Fibroblast of villous mesenchyme (primary cell): ENCODE measurements at places on chromosomes 1 and 21. TPM values are rescaled to one million over a fixed set of nuclear protein-coding genes. Genes with fewer than 3 reads are reported as not detected.

GRCh38 chr1:226696547-226696946, 42.5 kb downstream of the ITPKB start:
- DNase-seq = no peak

C1orf21 gene
- 3.5 and 3.9 TPM in 2 replicates for total RNA-seq

DNA sequence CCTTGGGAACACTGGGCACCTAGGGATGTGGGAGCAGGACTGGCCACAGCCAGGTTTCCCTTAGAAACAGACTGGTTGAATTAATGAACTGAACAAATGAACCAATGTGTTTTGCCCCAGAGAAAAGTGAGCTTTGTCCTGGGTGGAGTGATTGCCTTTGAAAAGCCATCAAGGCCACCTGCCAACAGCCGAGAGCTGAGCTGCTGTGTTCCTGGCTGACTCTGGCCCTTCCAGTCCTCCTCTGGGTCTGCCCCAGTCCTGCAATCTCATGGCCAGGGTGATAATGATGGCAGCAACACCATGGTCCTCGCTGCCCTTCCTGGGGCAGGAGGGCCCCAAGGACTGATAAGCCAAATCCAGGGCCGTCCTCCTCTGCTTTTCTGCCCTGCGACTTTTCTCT, 18.2 kb upstream of the GJA9 start:
- DNase-seq = no peak

GRCh38 chr1:209657140-209657879, 5.1 kb upstream of the LAMB3 start:
- no peak for DNase-seq

GRCh38 chr1:159965263-159965662, 11.2 kb upstream of the SLAMF9 start:
- no peak for DNase-seq

DNA sequence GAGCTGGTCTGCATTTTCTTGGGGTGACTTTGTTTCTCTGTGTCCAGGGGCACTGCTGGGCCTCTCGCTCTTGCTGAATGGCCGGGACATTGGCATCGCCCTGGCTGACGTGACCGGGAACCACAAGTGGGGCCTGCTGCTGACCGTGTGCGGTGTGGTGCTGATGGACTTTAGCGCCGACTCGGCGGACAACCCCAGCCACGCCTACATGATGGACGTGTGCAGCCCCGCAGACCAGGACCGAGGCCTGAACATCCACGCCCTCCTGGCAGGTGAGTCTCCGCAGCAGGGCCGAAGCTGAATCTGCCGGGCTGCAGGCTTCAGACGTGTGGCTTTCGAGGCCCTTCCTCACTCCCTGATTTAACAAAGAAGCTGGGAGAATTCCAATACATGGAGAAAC, 7.9 kb downstream of the SLC45A1 start:
- no peak for DNase-seq

GRCh38 chr21:45533361-45533845, 8.8 kb downstream of the SLC19A1 start:
- DNase-seq = no peak

GRCh38 chr1:208430220-208430619, 186.0 kb upstream of the PLXNA2 start:
- DNase-seq = no peak

- no peak for DNase-seq
Measured at GRCh38 chr1:77120950-77121349, 98.3 kb downstream of the PIGK start.

GSTM5 gene
- 5.8 and 9.1 TPM in 2 replicates for total RNA-seq

GRCh38 chr1:156508205-156508954, 7.8 kb upstream of the MEF2D start:
- DNase-seq = peak; percentile 66

MIS18A gene
- total RNA-seq = 6.4 and 13.0 TPM in 2 replicates

GRCh38 chr1:115771847-115772457, 3.4 kb upstream of the CASQ2 start:
- DNase-seq = peak; percentile 83
